DND-41 (cell line): ENCODE measurements at places on chromosomes 3 and 15.

GRCh38 chr3:82410366-82410765, 648.9 kb upstream of the GBE1 start:
- no peak for DNase-seq

GRCh38 chr3:43953814-43954692, 263.3 kb downstream of the ABHD5 start:
- DNase-seq, result no peak

DNA sequence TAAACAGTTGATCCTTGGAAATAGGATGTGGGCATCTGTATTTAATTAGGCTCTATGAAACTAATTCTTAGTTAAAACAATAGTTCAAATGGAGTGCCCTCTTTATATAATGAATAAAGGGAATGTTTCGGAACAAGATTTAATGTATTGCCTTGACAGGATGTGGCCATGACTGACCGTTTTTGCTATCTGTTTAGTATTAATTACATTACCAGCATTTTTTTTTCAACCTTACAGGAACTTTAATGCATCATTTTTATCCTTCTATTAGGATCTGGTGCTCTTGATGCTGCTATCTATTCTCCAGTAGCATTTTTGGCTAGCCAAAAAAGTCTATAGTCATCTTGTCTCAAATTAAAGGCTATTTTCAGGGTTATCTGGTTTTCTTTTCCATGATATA, 340.9 kb downstream of the GRM7 start:
- DNase-seq, result no peak

GRCh38 chr3:53495520-53496391, 1.3 kb downstream of the CACNA1D start:
- no peak for DNase-seq
